ENCODE measurements at places on chromosomes 11 and 22.

- DNase-seq: no peak
Measured at GRCh38 chr11:94968334-94968958, 4.9 kb downstream of the CWC15 start.

DNA sequence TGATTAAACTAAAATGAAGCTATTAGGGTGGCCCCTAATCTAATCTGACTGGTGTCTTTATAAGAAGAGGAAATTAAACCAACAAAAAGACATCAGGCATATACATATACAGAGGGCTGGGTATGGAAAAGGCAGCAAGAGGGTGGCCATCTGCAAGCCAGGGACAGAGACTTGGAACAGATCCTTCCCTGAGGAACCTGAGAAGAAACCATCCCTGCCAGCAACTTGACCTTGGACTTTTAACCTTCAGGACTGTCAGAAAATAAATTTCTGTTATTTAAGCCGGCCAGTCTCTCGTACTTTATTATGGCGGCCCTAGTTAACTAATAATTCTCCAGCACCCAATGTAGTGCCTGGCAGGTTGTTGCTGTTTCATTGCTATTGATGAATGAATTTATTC lies 361.5 kb upstream of the PDGFD start:
- no peak for DNase-seq

- DNase-seq: no peak
Measured at GRCh38 chr11:79030448-79030847, 410.4 kb downstream of the TENM4 start.

- no peak for DNase-seq
Measured at GRCh38 chr11:94792451-94792850, 24.3 kb downstream of the AMOTL1 start.

DNA sequence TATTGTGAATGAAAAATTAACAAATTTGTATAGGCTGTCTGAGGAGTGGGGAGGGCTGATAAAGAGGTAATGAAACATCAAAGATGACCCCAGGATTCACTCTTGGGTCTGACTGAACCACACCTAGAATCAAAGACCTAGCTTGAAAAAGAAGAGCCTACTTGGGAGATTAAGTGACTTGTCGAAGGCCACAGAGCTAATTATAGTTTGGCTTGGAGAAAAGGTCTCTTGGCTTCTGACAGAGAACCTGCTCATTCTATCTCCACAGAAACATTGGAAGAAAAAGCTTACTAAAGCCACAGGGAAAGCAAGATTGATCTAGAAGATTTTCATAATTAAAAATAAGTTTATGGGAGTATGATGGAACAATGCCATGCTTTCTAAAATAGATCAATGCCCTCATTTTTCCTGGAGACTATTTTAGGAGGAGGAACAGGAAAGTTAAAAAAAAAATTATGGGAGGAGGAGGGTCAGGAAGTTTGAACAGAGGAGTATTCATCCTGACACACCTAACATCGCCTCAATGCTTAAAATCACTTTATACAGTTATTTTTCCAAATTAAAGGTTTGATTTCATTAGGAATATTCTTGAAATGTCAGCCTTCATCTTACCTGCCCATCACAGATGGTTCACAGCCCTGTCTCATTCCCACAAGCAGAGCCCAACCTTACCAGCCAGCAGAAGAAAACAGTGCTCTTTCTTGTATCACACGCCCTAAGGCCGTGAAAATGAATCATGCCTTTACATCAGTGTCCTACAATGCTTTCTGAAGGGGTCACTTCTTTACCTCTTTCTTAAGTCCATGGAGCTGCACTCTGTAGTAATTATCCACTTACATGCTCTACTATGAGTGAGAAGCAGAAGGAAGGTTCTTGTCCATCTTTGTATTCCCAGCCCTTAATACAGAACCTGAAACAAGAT lies 231.1 kb upstream of the MPPED2 start:
- DNase-seq: no peak

Data from activated T-helper 1 cell treated with anti-CD3 and anti-CD28 coated beads, Interleukin-2, amount 50 U/mL, for 16 hours (primary cell).